ENCODE measurements at places on chromosomes 2 and 18. TPM values are rescaled to one million over a fixed set of nuclear protein-coding genes. Genes with fewer than 3 reads are reported as not detected.

The RFTN2 gene
- 7.0 TPM for total RNA-seq

DNA sequence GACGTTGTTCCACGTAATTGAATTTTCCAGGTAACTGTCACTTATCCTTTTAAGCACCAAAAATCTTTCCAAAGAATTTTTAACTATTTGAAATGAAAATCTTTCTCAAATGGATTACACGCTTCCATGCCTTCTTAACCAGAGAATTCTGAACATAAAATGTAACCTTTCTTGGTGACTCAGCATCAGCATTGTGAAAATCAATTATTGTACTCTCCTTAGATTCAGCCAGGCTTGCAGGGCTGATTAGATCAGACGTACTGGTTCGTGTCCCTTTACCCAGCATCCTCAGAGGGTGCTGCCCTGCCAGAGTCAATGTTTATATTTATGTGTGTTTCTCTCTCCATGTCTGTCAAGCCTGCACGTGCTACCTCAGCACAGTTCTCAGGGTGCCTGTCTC lies 623.9 kb downstream of the CNTNAP5 start:
- no peak for DNase-seq

DNA sequence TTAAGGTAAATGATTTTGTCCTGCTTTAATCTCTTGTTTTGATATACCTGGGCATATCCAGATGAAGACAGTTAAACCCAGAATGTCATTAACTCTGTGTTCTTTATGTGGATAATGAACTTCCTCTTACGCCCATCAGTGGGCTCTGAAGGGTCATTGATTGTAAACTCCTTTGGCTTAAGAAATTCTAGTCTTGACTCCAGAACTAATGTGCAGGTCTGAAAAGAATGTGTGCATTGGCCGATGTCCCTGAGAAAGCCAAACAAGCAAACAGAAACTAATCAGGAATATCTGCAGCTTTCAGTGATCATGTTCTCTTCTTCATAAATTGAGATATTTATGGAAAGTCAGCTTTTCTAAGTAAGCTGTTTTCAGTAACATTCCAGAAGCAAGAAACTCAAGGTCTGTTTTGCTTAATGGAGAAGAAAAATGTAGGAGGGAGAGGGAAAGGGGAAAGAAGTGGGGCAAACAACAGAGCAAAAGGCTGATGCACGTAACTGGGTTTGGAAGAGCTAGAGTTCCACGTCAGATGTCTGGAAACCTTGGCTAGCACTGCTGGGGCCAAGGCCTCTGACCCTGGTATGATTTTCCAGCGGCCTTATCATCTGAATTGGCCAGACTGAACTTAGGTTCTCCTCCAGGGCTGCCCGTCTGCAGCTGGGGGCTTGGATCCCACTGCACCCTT lies 61.3 kb upstream of the FHL2 start:
- DNase-seq, result no peak

The PDE11A gene
- 2.2 TPM for total RNA-seq

DNA sequence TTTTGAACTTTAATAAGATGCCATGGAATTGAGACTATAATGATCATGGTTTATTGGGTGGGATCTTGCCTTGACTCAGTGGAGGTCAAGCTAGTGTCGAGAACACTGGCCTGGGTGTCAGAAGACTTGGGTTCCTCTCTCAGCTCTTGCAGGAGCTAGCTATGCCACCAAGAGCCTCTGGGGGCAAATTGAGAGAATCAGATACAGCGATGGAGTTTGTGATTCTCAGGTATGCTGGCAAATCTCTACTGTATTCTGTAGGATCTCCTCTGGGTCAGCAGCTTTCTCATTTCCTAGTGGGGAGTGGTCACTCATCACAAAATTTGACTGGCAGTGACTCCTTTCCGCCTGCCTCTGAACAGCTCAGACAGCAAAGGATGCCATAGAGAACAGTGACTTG lies 477.0 kb downstream of the RNF144A start:
- DNase-seq, result no peak

DNA sequence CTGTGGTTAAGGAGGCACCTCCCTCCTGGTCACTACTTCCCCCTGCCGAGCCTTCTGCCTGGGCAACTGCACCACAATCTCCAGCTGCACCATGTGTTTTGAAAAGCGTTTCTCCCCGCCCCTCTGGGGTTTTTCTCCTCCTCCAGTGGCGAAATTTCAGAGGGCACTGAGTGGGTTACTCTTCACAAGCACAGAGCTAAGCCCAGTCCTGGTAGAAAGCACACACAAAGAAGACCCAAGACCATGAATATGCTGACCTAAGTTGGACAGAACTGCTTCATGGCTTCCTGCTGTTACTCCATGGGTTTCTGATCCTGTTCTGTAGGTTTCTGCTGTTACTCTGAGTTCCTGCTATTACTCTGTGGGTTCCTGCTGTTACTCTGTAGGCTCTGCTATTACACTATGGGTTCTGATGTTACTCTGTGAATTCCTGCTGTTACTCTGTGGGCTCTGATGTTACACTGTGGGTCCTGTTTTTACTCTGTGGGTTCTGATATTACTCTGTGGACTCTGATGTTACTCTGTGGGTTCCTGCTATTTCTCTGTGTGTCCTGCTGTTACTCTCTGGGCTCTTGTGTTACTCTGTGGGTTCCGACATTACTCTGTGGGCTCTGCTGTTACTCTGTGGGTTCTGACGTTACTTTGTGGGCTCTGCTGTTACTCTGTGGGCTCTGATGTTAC lies 216.6 kb downstream of the RTP5 start:
- no peak for DNase-seq

DNA sequence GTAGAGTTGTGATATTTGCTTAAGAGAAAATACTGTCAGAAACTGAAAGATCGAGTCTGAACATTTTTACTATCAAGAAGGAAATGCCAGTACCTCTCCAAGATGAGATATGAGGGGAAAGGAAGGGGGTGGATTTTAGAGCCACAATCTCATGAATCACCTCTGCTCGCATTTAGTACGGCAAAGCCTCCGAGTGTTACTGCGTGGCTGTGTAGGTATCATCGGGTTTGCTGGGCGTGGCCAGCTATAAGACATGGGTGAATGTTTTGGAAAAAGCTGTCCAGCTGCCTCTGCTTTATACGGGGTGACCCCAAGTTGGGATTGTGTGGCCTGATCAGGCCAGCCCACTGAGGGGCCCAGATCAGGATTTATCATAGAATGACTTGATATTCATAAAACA lies 826.4 kb downstream of the SOCS6 start:
- no peak for DNase-seq

The TMEFF2 gene
- total RNA-seq, result 4.8 TPM

DNA sequence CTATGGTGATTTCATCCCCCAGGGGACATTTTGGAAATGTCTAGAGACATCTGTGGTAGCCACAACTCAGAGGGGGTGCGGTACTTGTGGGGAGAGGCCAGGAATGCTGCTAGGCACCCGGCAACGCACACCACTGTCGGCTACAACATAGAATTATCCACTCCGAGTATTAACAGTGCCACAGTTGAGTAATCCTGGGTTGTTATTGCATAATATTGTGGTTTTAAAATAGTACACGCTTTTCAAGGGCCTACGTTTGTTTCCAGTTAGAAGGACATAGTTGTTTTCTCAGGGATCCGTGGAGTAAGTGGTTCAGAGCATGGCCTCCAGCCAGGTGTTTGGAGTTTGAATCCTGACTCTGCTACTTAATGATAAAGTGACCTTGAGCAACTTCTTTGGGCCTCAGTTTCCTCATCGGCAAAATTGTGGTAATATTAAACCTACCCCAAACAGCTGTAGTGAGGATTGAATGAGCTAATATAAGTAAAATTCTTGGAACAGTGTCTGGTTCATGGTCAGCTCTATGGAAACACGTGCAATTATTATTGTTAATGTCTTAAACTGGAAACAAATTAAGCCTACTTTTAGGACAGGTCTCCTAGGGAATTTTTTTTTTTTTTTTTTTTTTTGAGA lies 24.5 kb downstream of the CYP27A1 start:
- DNase-seq, result peak; percentile 71

GRCh38 chr18:9856092-9856491 lies 29.7 kb upstream of the TXNDC2 start:
- DNase-seq, result no peak

The TLX2 gene
- total RNA-seq, result not detected

DNA sequence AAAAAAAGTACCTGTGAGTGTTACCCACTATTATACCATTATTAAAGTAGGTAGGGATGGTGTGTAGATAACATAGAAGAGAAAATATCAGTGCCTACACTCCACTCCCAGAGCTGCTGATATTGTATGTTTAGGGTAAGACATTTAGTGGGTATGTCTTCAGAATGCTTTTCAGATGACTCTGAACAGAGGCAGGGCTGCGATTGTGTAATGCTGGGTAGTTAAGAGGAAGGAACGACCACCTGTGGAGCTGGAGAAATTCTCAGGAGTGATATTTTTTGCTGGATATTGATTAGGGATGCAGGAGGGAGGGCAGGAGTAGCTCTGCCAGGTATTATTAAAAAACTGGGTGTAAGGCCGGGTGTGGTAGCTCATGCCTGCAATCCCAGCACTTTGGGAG lies 2.8 kb downstream of the CNOT11 start:
- no peak for DNase-seq

DNA sequence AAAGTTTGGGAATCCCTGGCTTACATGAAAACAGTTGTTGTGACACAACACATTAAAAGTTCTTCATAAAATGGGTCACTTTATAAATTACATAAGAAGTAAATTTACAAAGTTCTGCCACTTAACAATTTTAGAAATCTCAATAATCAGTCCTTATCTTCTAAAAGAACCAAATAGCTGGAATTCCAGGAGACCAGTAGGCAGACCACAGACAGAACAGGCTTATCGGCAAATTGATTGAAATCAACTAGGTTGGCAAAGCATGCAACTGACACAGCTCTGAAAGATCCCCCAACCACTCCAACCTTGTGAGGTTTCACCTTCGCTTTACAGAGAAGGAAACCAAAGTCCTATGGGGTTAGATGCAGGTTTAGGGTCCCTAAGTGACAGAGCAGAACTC lies 103.0 kb downstream of the DNER start:
- DNase-seq, result no peak

DNA sequence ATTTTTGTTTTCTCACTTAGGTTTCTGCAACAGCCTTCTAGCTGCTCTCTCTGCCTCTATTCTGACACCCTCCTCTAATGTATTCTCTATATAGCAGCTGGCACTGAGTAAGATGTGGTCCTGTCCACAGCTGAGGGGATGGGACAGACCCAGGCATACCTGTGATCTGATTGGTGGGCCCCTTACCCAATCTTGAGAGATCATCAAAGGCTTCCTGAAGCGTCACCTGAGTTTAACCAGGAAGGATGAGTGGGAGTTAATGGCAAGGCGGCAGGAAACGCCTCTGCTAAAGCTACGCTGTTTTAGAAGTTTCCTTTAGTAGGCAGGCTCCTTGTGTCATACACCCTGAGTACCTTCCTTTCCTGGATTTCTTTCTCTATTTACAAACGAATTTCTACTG lies 5.7 kb upstream of the TET3 start:
- no peak for DNase-seq

DNA sequence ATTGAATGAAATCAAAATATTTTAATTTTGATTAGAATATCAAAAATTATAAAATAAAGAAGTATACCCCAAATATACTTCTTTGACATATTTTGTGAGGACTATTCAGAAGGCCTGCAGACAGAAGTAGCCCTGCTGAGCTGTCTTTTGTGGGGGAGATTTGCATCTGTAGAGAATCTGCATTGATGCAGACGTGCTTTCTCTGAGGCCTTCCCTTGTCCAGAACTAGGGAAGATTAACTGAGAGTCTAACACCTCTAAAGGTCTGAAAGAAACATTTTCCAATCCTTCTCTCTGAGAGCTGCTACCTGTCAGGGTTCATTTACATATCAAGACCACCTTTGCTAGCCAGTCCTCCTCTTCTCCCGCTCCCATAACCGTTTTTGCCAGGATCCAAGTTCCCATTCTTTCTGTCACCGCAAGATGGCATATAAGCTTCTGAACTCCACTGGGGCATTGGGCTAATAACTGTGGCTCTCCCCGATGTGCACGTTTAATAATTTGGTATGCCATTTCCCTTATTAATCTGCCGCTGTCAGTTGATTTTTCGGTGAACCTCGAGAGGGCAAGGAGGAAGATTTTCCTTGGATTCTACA lies 510.4 kb upstream of the CNTNAP5 start:
- DNase-seq, result no peak

The CD226 gene
- 2.4 TPM for total RNA-seq

The FN1 gene
- 125 TPM for total RNA-seq

The COLEC11 gene
- total RNA-seq, result 2.4 TPM

- no peak for DNase-seq
Observed at GRCh38 chr2:11132036-11132671, 23.1 kb upstream of the SLC66A3 start.

The GALNT5 gene
- 0.29 TPM for total RNA-seq

DNA sequence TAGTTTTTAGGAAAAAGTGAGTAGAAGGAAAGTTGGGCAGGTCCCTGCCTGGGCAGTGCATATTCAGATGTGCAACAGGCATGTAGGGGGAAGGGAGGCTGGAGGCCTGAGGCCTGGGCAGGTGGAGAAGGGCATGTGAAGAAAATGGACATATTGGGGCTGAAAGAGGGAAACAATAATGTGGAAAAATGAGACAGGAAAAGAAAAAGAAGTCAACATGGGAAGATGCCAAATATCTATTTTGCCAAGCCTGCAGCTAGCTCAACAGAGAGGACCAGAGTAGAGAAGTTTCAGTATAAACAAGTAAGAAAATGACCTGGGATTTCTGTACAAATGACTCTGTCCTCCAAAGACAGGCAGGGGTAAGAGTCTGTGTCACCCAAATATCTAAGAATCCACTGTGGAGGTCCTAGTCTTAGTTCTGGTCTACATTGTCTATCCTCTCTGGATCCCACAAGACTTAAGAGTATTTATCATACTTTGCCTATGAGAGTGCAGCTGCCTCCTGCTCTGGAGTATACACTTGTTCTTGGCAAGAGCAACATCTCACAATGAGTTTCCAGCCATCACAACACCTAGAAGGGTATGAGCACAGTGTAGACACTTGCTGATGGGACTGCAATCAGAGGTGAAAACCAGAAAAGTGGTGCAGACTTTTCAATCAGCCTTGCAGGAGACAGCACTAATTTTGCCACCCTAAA lies 80.2 kb downstream of the CLHC1 start:
- no peak for DNase-seq

GRCh38 chr2:122193622-122194021 lies 438.2 kb downstream of the TSN start:
- DNase-seq, result no peak

DNA sequence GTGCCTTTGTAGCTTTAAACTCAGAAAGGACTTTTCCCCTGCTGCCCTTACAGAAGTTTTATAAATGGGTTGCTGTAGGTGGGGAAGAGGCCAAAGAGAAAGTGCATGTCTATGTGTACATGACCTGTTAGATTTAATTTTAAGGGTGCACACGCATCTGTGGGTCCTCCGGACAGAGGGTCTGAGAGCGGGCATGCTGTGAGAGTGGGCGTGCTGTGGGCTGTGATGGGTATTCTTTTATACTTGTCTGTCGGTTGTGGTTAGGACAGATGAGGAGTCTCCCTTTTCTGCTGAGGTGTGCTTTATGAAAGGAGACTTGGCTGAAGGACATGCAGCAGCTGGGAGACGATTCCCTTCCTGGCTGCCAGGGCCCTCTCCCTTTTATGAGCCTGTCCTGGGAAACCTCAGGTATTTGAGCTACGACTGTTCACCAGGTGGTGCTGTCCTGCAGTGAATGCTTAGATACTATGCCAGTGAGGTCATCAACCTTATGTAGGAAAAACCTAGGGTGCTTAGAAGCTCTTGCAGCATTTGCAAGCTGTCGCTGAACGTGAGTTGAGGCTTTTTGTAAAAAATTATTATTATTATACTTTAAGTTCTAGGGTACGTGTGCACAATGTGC lies 67.5 kb downstream of the TANC1 start:
- no peak for DNase-seq

All from ureter (tissue), 1 donor.